ENCODE measurements at places on chromosomes 1 and 21. TPM values are rescaled to one million over a fixed set of nuclear protein-coding genes. Genes with fewer than 3 reads are reported as not detected.

- DNase-seq: peak; percentile 47
Observed at GRCh38 chr1:161119092-161119903, 1.4 kb downstream of the NIT1 start.

- DNase-seq: no peak
Observed at GRCh38 chr21:45108034-45108790, 33.8 kb downstream of the ADARB1 start.

Gene CCDC27
- total RNA-seq: not detected

- DNase-seq: no peak
Observed at GRCh38 chr21:37940691-37941090, 24.4 kb upstream of the KCNJ6 start.

- DNase-seq: no peak
Observed at GRCh38 chr1:226420897-226421296, 13.0 kb upstream of the PARP1 start.

Gene EDEM3
- 13.7 TPM for total RNA-seq

DNA sequence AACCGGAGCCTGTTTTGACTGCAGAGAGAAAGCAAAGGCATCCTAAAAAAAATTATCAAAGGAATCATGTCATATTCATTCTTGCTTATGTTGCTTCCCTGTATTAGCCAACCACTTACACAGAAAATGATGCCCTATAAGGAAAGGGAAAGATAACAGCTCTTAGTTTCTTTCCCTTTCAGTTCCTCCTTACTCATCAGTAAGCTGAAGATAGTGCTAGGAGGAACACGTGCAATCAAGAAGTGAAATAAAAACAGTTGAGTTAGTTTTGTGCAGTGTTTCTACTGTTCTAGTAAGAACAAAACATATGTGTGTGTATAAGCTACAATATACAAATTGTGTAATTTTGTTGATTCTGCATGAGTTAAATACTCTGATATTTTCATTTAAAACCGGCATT is 45.3 kb upstream of the MTF2 start:
- DNase-seq: no peak

- no peak for DNase-seq
Observed at GRCh38 chr1:204405988-204406387, 5.6 kb downstream of the PPP1R15B start.

- peak; percentile 43 for DNase-seq
Observed at GRCh38 chr1:53350853-53351767, 23.2 kb upstream of the LRP8 start.

- no peak for DNase-seq
Observed at GRCh38 chr1:203551550-203551949, 57.6 kb downstream of the OPTC start.

GRCh38 chr21:45901061-45901690 is 80.4 kb upstream of the COL6A1 start:
- no peak for DNase-seq

Data from H1 (cell line).